ENCODE measurements at places on chromosomes 16 and 17.

- H3K4me1 ChIP-seq, result peaks cover 6% of the 10 kb centered on the region
- no peak overlapping the region for H3K4me3 ChIP-seq
Observed at GRCh38 chr16:75798714-75799113, 72.4 kb upstream of the CPHXL start.

DNA sequence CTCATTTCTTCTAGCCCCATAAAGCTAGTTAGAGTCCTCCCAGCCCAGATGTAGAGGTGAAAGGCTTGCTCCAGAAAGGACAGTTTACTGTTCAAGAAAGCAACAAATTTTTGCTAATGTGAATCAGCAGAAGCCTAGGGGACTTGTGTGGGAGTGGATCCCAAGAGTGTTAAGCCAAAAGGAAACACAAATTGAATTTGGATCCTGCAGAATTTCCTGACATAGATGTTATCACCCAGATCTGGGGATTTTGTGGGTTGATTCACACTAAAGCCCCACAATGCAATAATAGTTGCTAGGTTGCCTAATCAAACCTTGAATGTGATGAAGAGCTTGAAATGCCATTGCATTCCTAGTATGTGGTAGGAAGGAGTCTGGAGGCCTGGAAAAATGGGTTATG is 135.2 kb upstream of the HS3ST3A1 start:
- H3K27ac ChIP-seq, result no peak overlapping the region
- H3K4me3 ChIP-seq, result no peak overlapping the region
- peaks cover 7% of the 10 kb centered on the region for H3K36me3 ChIP-seq
- no peak for DNase-seq
- H3K27me3 ChIP-seq, result peaks cover 4% of the 10 kb centered on the region

DNA sequence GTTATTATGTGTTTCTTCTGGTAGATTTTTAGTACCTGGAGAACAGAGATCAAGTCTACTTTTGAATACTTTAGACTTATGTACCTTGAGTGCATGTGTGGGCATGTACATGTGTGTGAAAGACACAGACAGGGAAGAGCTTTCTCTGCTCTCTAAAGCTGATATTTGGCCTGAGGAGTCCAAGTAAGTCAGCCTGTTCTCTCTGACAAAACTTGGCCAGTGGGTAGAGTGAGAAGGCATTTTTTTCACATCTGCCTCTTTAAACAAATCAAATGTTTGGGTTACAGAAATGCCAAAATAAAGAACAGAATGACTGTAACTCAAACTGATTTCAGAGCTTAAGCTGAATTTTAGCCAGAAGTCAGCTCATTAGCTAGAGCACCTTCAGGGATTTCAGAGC is 309.7 kb upstream of the DYNLRB2 start:
- H3K27me3 ChIP-seq, result peaks cover 4% of the 10 kb centered on the region
- no peak overlapping the region for H3K27ac ChIP-seq
- no peak overlapping the region for H3K4me3 ChIP-seq
- H3K4me1 ChIP-seq, result no peaks in the 10 kb centered on the region
- no peak for DNase-seq

- peaks cover 6% of the 10 kb centered on the region for H3K27me3 ChIP-seq
- H3K4me3 ChIP-seq, result peak overlapping the region; percentile 47
- DNase-seq, result no peak
- H3K4me1 ChIP-seq, result peaks cover 56% of the 10 kb centered on the region
Observed at GRCh38 chr17:7130621-7131422, 16.2 kb upstream of the ASGR2 start.

DNA sequence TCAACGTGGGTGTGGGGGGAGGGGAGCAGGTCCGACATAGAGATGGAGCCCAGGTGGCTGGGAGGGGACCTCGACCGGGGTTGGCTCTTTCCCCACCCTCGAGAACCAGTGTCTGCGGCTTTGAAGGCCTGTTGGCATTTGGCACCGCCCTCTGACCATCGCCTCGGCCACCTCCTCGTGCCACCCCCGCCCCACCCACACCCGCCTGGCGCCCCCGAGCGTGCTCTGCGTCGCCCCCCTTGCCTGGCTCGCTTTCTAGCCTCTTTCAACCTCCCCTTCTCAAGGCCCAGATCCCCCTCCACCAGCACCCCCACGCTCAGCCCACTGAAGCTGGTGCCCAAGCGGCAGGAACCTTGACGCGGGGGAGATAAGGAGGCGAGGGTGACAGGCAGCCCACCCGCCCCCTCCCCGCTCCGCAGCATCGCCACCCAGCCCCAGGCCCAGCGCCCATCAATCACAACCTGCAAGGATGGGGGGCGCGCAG is 619 bp downstream of the CACNB1 start:
- H3K36me3 ChIP-seq, result peaks cover 22% of the 10 kb centered on the region
- DNase-seq, result no peak
- peak overlapping the region; percentile 81 for H3K4me3 ChIP-seq

DNA sequence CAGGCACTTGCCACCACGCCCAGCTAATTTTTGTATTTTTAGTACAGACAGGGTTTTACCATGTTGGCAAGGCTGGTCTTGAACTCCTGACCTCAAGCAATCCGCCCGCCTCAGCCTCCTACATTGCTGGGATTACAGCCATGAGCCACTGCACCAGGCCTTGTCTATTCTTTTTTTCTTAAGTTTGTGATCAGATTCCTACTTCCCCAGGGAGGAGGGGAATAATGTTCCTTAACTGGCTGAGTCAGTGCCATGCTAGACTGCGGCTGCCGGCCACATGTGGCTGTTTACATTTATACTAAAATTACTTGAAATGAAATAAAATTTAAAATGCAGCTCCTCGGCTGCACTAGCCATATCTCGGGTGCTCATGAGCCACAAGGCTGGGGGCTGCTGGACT is 27.8 kb upstream of the USP36 start:
- DNase-seq, result no peak
- H3K4me3 ChIP-seq, result no peak overlapping the region
- H3K27me3 ChIP-seq, result no peaks in the 10 kb centered on the region
- peaks cover 49% of the 10 kb centered on the region for H3K36me3 ChIP-seq
